ENCODE measurements at places on chromosomes 7 and 10. TPM values are rescaled to one million over a fixed set of nuclear protein-coding genes. Genes with fewer than 3 reads are reported as not detected.

The ABCB1 gene
- total RNA-seq = not detected

The PNLIPRP2 gene
- not detected for total RNA-seq

The SPDYE9 gene
- not detected for total RNA-seq

The TEX36 gene
- not detected for total RNA-seq

The PRSS2 gene
- not detected for total RNA-seq

The NRAP gene
- total RNA-seq = 0.13 TPM

The ENTPD1 gene
- total RNA-seq = 0.32 TPM

The EBLN1 gene
- not detected for total RNA-seq

The MGAM2 gene
- total RNA-seq = not detected

Data from articular chondrocyte of knee joint (primary cell).